Fibroblast of mammary gland (primary cell): ENCODE measurements at places on chromosomes 13 and 19.

DNA sequence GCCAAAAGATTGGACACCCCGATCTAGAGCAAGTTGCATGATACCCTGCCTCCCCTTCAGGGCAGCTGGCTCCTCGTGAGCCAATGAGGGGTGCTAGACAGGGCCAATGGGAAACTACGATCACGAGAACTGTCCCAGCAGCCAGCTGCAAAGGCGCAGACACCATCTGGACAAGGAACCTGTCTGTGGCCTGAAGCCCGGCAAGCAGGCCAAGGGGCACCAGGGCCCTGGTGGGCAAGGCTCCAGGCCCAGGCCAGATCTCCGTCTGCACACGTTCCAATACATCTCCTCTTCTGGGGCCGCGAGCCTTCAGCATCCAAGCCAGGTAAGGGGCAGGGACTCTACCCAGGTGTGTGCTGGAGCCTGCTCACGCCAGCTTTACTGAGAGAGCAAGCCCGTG, 20.2 kb downstream of the MED26 start:
- DNase-seq = no peak

GRCh38 chr19:875265-875879, 15.9 kb downstream of the CFD start:
- DNase-seq = no peak

DNA sequence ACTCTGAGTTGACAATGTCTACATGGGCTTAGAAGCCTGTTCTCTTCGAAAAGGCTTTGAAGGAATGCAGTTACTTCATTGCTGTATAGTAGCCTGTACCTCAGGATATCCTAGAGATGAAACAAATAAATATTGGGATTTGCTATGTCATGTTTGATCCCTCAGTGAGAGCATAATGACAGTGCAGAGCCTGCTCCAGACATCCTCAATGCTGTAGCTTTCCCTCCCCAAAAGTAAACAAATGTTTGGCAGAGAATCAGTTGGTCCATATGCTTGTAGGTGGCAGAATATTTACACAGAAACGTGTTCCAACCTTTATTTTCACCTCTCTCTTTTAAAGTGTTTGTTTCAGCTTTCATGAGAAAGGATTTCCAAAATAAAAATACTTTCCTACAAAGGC, 515.3 kb upstream of the SGCG start:
- DNase-seq = no peak

DNA sequence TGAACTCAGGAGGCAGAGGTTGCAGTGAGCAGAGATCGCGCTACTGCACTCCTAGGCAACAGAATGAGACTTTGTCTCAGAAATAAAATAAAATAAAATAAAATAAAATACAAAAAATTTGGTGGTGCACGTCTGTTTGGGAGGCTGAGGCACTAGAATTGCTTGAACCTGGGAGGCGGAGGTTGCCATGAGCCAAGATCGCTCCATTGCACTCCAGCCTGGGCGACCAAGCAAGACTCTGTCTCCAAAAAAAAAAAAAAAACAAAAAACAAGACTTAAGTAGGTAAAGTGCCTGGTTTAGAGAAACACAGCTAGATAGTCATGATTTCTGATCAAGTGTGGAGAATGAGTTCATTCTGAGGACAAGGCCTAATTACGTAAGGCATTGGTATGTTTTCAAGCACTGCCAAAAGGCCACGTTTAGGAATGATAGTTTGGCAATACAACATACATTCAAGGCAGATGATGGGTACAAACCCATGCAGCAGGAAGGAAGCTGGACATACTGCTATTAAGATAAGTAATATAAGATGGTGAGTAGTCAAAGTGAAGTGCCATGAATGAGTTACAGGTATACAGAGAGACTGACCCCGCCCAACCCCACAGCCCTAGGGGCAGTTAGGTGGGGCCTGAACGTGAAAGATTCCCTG, 4.8 kb upstream of the UCHL3 start:
- DNase-seq = peak; percentile 96

GRCh38 chr19:37466277-37466797, 907 bp downstream of the ZNF569 start:
- DNase-seq = peak; percentile 31
